B cell (primary cell): ENCODE measurements at places on chromosomes 6 and 20. TPM values are rescaled to one million over a fixed set of nuclear protein-coding genes. Genes with fewer than 3 reads are reported as not detected.

HIVEP2 gene
- total RNA-seq = 31.8 and 31.9 TPM in 2 replicates

FOXS1 gene
- not detected in 2 replicates for total RNA-seq

PEX3 gene
- total RNA-seq = 23.2 and 31.1 TPM in 2 replicates

BTNL2 gene
- total RNA-seq = not detected in 2 replicates

ALDH5A1 gene
- 26.3 and 28.3 TPM in 2 replicates for total RNA-seq

C6orf120 gene
- total RNA-seq = 24.9 and 27.1 TPM in 2 replicates

BNIP5 gene
- 0.10 TPM in 1 of 2 replicates, not detected in the other for total RNA-seq

LPA gene
- not detected in 2 replicates for total RNA-seq

METTL24 gene
- not detected in 2 replicates for total RNA-seq

DEFB118 gene
- total RNA-seq = not detected in 2 replicates

LSM2 gene
- total RNA-seq = 45.3 and 52.4 TPM in 2 replicates

SLC52A3 gene
- total RNA-seq = not detected in 2 replicates

TRIM15 gene
- total RNA-seq = not detected in 2 replicates

FRMD1 gene
- not detected in 2 replicates for total RNA-seq

REV3L gene
- total RNA-seq = 37.9 and 47.4 TPM in 2 replicates

AHCY gene
- total RNA-seq = 43.6 and 43.8 TPM in 2 replicates

HLA-DOA gene
- 209 TPM in 2 replicates for total RNA-seq

RCAN2 gene
- total RNA-seq = not detected in 2 replicates

ZBTB12 gene
- total RNA-seq = 8.1 and 8.9 TPM in 2 replicates

SYNE1 gene
- 108 and 125 TPM in 2 replicates for total RNA-seq

CHMP4B gene
- total RNA-seq = 81.6 and 83.9 TPM in 2 replicates

FOXF2 gene
- total RNA-seq = not detected in 2 replicates

FRK gene
- total RNA-seq = 0.07 TPM in 2 replicates

ETV7 gene
- 0.46 and 0.96 TPM in 2 replicates for total RNA-seq

SMLR1 gene
- total RNA-seq = not detected in 2 replicates
